ENCODE measurements at places on chromosomes 2 and 18.

DNA sequence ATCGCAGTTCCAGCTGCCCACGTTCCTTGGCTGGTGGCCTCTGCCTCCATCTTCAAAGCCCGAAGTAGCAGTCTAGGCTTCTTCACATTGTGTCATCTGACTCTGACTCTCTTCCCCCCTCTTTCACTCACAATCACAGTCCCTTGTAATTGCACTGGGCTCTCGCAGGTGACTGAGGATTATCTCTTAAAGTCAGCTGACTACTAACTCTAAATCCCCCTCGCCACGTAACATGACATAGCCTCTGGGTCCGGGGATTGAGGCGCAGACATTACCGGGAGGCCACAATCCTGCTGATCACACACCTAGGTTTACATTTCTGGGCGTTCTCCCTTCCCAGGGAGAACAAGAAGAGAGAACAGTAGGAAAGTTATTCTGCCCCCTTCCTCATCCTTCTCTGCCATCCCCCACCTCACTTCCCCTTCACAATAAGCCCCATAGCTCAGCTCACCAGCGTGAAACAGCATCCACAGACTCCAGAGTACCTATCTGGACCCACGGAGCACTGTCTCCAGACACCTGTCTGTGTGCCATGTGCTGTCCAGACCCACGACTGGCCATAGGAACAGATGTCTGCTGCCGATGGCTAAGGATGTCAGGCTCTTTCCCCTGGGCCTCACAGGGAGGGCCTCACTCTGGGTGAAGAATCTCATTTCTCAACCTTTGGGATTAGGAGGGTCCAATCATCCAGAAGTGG lies 64.3 kb upstream of the FZD7 start:
- no peak for DNase-seq

GRCh38 chr2:121095257-121096080 lies 189.5 kb downstream of the TFCP2L1 start:
- DNase-seq = peak; percentile 72

DNA sequence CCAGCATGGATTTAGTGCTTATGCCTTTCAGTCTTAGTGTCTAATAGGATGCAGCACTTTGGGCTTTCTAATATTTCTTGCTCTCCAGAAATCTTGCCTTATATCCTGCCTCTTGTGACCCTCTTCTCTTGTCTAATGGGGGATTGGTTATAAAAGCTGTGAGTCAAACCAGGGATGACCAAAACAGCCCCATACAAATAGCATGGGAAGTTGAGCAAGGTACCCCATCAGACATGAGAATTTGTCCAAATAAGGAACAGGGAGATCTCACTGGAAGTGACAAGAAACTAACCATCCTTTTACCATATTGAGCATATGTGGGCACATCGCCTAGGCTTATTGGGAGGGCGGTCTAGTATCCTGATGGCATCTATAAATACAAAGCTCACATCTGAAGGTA lies 78.8 kb upstream of the BZW1 start:
- no peak for DNase-seq

GRCh38 chr2:167988296-167988695 lies 259.1 kb downstream of the STK39 start:
- DNase-seq = no peak

- no peak for DNase-seq
These were observed 850.4 kb downstream of the ERBB4 start for GRCh38 chr2:211688196-211688595.

DNA sequence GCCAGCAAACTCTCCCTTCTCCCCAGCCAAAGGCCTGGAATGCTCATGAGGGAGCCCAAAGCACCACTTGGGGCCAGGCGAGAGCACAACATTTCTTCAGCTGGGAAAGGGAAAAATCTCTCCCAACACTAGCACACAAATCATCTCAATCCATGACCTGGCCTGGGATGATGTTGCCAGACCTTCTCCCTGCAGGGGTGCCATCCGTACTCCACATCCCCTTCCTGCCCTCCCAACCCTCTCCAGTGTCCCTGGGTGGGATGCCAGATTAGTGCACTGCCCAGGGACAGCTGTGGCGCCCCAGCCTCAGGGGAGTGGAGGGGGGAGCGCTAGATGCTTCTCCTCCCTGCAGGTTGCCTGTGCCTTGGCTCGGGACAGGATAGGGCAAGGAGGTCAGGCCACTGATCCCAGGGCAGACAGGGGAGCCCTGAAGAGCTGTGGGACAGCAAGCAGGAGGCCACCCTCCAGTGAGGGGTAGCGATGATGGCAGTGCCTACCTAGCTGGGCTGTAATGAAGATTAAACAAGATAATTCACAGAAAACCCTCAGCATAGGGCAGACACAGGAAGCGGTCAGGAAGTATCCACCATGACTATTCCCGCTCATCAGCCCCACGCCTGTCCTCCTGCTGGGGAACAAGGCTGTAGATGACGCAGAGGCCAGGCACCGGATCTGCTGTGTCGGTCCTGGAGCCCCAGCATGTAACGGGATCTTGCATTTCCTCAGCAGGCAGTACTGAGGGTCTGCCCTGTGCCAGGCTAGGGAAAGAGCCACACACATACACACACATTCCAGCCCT lies 31.1 kb downstream of the SERTAD2 start:
- DNase-seq = no peak

GRCh38 chr2:73985308-73986084 lies 786 bp downstream of the TET3 start:
- peak; percentile 48 for DNase-seq

DNA sequence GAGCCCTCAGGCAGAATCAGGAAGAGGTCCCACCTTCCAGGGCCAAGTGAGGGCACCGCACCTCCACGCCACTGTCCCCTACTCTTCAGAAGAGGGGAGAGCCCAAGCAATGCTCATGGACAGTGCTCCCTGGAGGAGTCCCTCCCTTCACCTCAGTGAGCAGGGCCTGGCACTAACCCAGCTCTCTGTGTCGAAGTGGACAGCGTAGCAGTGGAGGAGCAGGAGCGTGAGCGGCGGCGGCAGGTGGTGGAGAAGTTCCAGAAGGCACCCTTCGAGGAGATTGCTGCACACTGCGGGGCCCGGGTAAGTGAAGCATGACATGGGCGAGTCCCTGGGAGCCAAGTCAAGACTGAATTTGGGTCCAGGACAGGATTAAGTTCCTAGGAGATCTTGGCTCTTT lies 16.7 kb downstream of the POMC start:
- peak; percentile 54 for DNase-seq

DNA sequence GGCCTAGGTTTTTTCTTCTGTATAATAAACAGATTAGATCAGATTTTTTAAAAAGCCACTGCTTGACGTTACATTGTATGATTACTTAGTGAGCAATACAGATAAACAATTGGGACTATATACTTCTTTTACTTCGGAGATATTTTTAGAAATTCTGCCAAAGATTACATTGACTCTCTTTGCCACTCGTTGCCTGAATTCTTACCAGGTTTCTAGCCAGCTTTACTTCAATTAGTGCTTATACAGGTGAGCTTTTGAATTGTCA lies 156.6 kb downstream of the HAUS1 start:
- no peak for DNase-seq

DNA sequence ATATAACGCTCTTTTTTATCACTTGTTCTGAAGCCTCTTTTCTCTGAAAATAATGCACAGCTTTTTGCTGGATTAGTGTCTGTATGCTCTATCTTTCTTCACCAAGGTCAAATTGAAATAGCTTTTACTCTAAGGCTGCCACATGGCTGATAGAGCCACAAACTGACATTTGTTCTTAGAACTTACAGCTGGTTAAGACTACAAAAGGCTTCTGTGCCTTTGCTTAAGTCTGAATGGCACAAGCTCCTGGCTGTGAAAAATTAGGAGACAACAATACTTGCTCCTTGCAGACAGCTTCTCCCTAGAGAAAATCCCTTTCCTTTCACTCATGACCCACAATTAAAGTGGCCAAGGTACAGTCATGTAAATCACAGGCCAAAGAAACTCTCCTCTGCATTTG lies 515.3 kb downstream of the DSC3 start:
- no peak for DNase-seq

GRCh38 chr18:57063601-57064103 lies 83.2 kb upstream of the BOD1L2 start:
- no peak for DNase-seq

DNA sequence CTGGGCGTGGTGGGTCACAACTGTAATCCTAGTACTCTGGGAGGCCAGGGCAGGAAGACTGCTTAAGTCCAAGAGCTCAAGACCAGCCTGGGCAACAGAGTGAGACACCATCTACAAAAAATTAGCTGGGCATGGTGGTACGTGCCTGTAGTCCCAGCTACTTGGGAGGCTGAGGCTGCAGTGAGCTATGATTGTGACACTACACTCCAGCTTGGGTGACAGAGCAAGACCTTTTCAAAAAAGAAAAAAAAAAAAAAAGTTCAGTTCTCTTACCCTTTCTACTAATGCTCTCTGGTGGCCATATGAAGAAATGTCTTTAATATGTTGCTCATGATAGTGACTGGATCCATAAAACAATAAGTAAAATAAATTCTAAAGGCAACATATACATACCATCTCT lies 14.9 kb downstream of the TYW5 start:
- DNase-seq = no peak

DNA sequence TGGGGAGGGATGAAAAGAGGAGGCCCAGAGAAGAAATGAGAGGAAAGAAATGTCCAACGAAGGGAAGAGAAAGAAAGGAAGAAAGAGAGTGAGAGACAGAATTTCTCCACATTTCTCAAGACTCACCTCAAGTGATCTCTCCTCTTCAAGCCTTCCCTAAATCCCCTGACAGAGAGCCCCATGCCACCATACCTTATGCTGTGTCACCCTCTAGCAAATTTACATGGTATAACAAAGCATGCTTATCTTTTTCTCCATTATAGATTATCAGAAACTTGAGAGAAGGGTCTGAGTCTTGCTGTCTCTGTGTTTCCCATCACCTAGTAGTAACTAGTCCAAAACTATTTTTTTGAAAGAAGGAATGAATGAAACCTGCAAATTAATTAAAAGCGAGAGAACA lies 1208.4 kb downstream of the DPP10 start:
- DNase-seq = no peak

DNA sequence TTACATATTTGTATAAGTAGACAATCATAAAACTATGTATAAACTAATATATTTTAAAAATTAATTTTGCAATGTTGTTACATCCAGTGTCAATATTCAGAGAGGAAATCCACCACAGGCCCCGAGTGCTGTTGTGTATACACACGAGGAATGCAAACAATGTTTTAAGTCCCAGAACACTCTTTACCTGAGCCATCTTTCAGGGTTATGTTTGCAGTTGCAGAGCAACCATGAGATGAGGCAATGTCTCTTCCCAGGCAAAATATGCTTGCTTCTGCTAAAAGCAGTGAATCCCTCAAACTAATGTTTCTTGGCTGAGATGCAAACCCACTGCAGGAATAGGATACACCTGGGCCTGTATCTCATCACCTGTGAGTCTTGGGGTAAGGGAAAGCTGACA lies 91.3 kb downstream of the ASXL2 start:
- DNase-seq = no peak

DNA sequence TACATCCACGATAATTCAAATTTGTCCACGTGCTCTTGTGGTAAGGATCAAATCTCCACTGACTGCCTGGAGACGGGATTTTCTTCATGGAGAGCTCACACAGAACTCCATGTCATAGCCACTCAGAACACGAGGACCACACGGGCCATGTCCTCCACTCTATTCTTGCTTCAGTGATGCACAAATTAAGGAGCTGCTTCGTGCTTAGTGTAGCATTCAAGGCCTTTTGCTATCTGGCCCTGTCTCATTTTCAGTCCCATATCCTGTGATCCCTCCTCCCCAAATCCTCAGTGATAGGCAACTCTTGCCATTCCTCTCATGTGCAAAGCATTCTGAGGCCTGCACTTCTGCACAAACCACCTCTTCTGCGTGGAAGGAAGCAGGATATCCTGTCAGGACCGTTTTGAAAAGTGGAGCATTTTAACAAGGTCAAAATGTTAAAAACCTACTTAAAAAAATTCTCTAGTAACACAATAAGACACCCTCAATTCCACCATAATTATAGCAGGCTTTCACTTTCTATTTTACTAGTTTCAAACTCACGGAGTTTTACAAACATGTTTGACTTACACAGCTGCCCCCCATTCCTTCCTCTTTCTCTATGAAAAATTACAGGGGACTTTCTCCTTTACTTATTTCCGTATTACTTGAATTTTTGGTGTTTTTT lies 35.2 kb downstream of the ST3GAL5 start:
- no peak for DNase-seq
